ENCODE measurements at places on chromosomes 1 and 21. TPM values are rescaled to one million over a fixed set of nuclear protein-coding genes. Genes with fewer than 3 reads are reported as not detected.

Gene IGSF3
- 8.0 TPM for total RNA-seq

DNA sequence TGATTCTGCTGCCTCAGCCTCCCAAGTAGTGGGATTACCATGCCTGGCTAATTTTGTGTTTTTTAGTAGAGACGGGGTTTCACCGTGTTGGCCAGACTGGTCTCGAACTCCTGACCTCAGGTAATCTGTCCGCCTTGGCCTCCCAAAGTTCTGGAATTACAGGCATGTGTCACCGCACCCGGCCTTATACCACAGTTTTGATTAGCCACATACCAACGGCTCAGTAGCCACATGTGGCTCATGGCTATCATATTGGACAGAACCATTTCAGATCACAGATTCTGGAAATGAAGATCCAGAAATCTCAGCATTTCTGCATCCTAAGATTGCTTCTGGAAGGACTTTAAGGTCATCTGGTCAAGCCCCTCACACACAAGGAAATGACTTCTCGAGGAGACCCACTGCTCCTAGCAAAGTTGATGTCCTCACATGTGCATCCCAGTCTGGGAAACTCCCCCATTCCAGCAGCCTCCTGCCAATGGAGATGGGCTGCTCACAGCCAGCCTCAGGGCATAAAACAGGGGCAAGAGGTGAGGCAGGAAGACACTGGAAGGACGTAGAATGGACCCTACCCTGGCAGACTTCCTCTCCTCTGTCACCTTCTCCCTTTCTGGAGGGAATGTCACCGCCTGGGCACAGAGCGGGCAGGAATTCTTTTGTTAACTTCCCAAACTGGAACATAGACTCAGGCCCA is 17.5 kb upstream of the CITED4 start:
- DNase-seq = no peak

Gene IGFN1
- total RNA-seq = not detected

GRCh38 chr1:162612606-162613400 is 19.5 kb upstream of the DDR2 start:
- DNase-seq = no peak

Gene SPATA17
- 9.3 TPM for total RNA-seq

DNA sequence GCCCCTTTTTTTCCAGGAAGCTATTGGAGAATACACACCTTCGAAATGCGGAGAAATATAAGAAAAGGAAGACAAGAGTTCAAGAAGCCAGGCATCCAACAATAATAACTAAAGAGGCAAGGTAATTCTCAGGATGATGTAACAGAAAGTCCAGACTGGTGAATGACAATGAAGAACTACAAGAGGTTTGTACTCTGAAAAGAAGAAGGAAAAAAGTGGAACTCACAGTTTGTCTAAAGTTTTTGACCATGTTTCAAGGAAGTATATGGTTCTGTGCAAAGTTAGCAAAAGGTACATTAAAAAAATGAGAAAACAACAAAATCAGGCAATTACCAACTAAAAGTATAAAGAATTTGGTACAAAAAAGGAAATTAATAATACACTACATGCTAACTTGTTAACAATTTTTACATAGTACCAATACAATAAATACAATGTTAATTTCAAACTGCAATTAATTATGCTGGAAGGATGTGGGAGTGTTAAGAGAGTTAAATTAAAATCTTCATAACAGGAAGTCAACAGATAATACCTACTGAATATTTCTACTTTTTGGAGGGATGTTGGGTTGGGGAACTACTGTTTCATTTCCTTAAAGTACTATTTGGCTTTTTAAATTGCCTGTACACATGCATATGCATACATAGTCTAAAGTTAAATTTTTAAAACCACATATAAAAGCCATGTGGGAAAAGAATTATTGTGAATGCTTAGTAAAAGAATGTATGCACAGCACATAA is 12.9 kb upstream of the CD55 start:
- DNase-seq = no peak

GRCh38 chr1:71350330-71350729 is 269.5 kb upstream of the ZRANB2 start:
- no peak for DNase-seq

DNA sequence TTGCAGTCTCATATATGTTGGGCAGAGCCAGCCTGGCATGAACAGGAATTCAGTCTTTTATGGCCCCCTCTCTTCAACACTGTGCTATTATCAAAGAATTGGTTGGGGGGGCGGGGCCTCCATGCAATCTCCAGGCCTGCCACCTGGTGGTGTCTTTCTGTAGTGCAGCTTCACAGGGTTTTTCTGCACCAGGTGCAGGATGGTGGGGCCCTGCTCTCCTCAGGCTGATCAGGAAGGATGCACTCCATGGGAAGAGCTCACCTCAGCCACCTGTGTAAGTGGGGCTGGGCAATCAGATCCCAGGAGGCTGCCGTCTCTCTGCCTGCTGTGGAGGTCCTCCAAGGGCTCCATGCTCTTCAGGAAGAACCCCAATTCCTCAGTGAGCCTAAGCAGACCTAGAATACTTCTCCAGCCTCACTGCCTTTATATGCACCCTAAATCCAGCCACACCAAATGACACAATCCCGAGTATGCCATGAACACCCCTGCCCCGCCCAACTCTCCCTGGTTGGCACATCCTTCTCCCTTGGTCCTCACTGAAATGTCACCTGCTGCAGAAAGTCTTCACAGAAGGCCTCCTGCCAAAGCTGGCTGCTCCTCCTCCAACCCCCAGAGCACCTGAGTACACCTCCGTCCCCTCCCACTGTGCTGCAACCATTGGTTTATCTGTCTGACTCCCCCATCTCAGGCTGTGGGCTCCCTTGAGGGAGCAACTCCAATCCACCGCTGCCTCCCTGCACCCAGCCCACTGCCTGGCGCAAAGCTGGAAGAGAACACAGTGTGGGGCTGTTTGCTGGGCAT is 16.5 kb downstream of the STK40 start:
- DNase-seq = peak; percentile 58

Gene C1orf210
- total RNA-seq = not detected

DNA sequence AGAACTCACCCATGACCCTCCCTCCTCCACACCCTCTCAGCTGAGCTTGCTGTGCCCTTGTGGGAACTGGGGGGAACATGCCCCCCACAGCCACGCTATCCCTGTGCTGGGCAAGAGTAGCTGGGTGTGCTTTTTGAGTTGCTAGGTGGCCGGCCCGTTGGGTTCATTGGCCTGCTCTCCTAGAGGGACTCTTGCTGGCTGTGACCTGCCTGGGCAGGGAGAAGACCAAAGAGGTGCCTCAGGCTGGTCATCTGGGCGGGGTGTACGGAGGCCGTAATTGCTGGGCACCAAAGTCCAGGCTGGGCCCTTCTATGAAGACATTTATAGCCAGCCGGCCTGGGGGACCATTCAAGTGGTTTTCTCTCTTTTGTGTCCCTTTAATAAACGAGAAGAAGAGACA is 138.3 kb upstream of the ZBTB40 start:
- no peak for DNase-seq

DNA sequence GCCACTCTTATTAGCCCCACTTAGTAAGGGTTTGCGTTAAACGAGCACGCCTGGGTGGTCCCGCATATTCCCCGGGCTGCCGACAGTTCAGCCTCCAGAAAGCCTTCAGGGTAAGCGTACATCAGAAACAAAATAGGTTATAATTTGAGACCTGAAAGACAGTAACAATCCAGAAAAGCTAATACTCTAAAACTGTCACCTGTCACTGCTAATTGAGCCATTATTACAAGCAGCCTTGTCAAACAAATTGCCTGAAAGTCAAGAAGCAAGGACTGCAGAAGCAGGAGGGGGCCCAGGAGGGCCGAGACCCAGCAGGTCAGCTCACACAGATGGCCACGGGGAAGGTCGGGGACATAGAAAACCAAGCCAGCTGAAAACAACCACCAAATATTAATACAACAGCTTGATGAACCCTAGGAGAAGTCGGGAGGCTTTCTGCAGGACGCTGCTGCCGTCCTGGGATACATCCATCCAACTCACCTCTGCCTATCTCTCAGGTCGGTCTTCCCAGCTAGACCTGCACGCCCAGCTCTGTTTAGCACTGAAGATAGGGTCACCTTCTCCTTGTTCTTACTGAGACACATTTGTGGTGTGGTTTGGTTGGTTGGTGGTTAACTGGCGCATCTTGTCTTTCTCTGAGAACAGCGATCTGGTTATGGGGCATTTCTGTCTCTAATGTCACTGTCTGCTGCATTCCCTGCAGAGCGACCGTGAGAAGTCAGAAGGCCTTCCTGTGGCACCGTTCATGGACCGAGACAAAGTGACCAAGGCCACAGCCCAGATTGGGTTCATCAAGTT is 110.8 kb downstream of the WDR4 start:
- DNase-seq = no peak

DNA sequence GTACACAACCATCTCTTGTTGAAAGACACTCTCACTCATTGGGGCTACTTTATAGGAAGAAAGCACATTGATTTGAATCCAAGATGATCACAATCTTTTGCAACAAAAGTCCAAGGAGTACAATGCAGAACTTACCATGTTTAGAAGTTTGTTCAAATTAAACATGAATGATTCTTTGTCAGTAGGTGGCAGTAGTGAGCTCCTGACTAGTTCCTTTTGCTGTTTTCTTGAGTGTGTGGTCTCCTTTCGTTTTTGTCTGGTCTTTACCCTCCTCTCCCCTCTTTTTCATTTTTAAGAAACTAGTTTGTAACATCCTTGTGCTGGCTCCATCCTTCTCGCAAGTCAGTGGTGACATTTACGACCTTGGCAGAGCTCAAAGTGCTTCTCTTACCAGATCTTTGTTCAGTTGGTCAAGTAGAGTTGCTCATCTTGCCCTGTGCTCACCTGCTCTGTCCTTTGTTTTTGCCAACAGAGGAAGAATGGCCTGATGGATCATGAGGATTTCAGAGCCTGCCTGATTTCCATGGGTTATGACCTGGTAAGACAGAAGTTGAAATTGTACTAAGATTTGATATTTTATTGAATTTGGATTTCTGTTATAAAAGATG is 35.7 kb upstream of the MTR start:
- DNase-seq = no peak

DNA sequence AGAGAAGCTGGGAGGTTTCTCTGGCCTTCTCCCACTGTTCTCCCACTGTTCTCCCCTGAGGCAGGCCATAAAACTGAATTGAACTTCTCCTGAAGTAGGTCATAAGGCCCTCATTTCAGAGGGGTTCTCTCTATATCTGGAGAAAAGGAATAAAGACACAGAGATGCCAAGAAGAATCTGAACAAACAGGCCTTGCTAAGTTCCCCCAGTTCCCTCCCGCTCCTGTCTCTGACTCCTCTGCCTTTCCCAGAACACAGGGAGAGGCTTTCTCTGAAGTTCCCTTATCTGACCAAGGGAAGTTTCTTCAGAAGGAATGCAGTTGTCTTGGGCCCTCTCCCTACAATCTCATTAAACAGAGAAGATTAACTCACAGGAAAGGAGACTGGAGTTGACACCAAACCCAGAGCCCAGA is 83.4 kb downstream of the SLC16A1 start:
- no peak for DNase-seq

Gene ACOT11
- 19.3 TPM for total RNA-seq

- no peak for DNase-seq
These were observed 351.8 kb upstream of the FMN2 start for GRCh38 chr1:239739919-239740318.

DNA sequence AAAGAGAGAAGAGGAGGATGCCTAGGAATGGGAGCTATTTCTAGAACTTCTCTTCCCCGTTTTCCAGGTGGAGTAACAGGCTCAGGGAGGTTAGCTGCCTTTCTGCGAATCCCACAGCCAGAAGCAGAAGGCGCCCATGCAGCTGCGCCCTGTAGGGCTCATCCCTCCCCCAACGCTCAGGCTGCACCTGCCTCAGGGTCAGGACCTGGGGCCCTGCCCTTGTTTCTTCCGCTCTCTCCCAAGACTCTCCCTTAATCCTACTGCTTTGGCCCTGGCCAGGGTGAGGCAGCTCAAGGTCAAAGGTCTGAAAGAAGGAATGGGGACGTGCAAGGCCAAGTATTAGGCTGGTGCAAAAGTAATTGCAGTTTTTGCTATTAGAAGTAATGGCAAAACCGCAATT is 30.5 kb upstream of the PADI2 start:
- DNase-seq = no peak

- no peak for DNase-seq
These were observed 9.4 kb upstream of the RGS13 start for GRCh38 chr1:192626366-192627179.

- DNase-seq = no peak
These were observed 46.9 kb downstream of the CD34 start for GRCh38 chr1:207863893-207864535.

GRCh38 chr1:11514366-11514765 is 35.4 kb downstream of the DISP3 start:
- no peak for DNase-seq
